ENCODE measurements at places on chromosomes 7 and 10. TPM values are rescaled to one million over a fixed set of nuclear protein-coding genes. Genes with fewer than 3 reads are reported as not detected.

DNA sequence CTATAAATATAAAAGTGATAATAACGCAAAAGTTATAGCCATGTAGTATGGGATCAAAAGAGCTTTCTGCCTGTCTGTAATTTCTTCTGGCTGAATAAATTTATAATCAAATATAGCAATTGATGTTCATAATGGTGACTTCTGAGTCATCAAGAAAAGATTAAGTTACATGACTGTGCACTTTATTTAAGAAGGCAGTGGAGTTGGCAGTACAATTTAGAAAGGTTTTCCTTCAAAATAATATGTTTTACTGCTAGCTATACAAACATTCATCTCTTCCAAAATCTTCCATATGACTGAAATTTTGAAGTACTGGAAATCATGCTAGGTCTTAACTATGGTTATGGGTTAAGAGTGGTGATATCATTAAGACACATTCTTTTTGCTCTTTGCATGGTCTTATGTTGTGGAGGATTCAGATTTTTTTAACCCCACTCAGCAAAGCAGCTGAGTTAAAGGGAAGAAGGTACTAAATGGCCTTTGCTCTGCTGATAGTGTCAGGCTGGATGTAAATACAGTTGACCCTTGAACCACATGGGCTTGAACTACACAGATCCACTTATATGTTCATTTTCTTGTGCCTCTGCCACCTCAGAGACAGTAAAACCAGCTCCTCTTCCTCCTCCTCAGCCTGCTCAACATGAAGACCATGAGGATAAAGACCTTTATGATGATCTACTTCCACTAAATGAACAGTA is 323.6 kb downstream of the BBS9 start:
- 0 out of 2 replicates have a peak, but pooled peaks cover 2% of the 10 kb centered on the region for H3K4me1 ChIP-seq
- peak; percentile 45 for DNase-seq
- peak overlapping the region; percentile 35 for H3K27ac ChIP-seq
- H3K36me3 ChIP-seq: no peaks in the 10 kb centered on the region

DNA sequence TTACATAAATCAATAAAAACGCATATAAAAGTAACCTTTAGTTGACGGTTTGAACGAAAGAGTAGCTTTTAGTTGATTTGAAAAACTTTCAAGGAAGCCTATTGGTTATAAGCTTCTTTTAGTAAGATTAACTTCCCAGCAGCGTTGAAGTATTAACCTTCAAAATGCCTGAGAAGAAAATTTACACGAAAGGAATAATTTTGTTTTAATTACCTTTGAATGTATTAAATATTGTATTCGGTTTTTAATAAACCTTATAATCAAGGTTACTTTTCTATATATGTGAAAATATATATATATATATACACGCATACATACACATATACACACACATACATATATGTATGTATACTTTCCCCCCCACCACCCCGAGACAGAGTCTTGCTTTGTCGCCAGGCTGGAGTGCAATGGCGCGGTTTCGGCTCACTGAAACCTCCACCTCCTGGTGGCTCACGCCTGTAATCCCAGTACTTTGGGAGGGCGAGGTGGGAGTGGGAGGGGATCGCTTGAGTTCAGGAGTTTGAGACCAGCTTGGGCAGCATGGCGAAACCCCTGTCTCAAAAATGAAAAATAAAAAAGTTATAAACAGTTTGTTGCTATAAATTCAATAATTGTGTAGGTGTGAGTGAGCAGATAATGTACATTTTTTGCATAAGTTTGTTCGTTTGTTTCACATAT is 57.6 kb upstream of the EZH2 start:
- no peak overlapping the region for H3K27ac ChIP-seq
- H3K27me3 ChIP-seq: no peaks in the 10 kb centered on the region
- no peaks in the 10 kb centered on the region for H3K4me1 ChIP-seq
- H3K36me3 ChIP-seq: no peaks in the 10 kb centered on the region

GRCh38 chr10:316390-316789 is 181.1 kb downstream of the ZMYND11 start:
- DNase-seq: no peak
- H3K27me3 ChIP-seq: no peaks in the 10 kb centered on the region

- peaks cover 7% of the 10 kb centered on the region for H3K4me1 ChIP-seq
- no peak for DNase-seq
- no peak overlapping the region for H3K4me3 ChIP-seq
- H3K36me3 ChIP-seq: peaks cover 42% of the 10 kb centered on the region
- no peak overlapping the region for H3K27ac ChIP-seq
- H3K27me3 ChIP-seq: no peaks in the 10 kb centered on the region
Measured at GRCh38 chr10:103632247-103632642, 138.7 kb downstream of the NEURL1 start.

GRCh38 chr7:32091608-32092210 is 21.5 kb upstream of the PDE1C start:
- H3K4me1 ChIP-seq: peaks cover 15% of the 10 kb centered on the region
- H3K27ac ChIP-seq: no peak overlapping the region
- DNase-seq: no peak
- H3K36me3 ChIP-seq: no peaks in the 10 kb centered on the region
- no peaks in the 10 kb centered on the region for H3K27me3 ChIP-seq

DNA sequence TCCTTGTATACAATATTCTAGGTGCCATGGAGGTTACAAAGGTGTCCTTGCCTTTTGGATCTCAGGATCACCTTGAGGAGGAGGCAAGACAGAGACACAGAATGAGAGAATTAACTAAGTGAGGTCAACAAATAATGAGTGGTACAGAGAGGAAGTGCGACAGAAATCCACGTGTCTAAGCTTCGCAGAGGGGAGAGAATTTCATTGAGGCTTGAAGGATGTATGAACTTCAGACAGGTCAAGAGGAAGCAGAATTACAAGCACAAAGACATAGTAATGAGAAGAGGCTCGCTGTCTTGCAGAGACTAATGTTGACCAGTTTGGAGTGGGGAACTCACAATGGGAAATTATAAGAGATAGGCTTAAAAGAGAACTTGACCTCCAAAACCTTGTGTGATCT is 308.7 kb downstream of the FRMD4A start:
- H3K4me3 ChIP-seq: no peak overlapping the region
- peaks cover 5% of the 10 kb centered on the region for H3K4me1 ChIP-seq
- DNase-seq: no peak
- peaks cover 3% of the 10 kb centered on the region for H3K27me3 ChIP-seq

VPS37D gene
- 2.3 TPM for total RNA-seq

PNLIPRP2 gene
- not detected for total RNA-seq

RNF148 gene
- total RNA-seq: not detected

HECW1 gene
- total RNA-seq: 1.1 TPM

AKR1D1 gene
- not detected for total RNA-seq
